ENCODE measurements at places on chromosomes 11 and 22.

GRCh38 chr22:48179571-48180546 lies 1417.4 kb downstream of the TBC1D22A start:
- DNase-seq: no peak

DNA sequence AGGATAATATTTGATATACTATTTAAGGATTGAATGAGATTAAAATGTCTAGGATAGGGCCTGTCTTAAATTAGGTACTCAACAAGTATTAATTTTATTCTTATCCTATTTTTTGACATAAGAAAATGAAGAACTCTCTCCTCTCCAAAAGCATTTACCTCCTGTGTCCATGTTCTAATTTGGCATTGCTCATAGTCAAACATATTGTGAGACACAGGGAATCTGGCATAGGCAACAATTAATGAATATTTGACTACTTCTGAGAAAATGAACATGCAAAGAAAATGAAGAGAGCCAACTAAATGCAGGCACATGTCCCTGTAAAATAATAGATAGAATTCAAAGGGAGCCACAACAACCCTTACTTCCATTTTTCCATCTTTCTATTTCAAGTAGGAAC lies 198.5 kb upstream of the C11orf87 start:
- DNase-seq: no peak

GRCh38 chr22:26941896-26942636 lies 284.7 kb downstream of the MIAT start:
- DNase-seq: no peak

- no peak for DNase-seq
Measured at GRCh38 chr22:47605886-47606285, 843.4 kb downstream of the TBC1D22A start.

GRCh38 chr11:113954235-113954634 lies 20.7 kb upstream of the HTR3A start:
- DNase-seq: no peak

DNA sequence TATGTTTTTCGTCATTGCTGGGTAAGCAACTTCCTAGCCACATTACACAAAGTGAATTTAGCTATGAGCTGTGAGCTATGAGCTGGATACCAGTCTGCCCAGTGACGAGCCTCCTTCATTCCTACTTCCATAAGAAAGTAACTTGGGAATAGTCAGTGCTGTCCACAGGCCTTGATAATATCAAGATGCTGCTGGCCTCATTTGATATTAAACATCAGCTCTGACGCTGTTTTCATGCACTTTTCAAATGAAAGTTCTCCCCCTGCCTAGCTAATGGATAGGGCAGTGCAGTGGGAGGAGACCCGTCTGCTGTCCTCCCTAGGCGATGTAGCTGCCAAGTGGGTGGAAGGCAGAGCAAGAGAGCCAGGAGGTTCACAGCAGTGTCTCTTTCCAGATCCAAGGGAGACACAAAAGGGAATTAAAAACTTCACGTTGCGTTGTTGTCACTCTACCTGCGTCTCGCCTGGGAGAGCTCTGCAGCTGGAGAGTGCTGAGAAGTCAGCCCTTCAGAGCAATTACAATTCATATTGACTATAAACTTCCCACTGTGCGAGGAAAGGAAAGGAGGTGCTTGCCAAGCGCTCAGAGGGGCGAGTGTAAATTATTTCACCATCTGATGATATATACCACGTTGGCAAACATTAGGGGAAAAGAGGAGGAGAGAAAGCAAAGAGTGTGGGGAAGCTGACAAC lies 861.4 kb downstream of the NTM start:
- DNase-seq: no peak

DNA sequence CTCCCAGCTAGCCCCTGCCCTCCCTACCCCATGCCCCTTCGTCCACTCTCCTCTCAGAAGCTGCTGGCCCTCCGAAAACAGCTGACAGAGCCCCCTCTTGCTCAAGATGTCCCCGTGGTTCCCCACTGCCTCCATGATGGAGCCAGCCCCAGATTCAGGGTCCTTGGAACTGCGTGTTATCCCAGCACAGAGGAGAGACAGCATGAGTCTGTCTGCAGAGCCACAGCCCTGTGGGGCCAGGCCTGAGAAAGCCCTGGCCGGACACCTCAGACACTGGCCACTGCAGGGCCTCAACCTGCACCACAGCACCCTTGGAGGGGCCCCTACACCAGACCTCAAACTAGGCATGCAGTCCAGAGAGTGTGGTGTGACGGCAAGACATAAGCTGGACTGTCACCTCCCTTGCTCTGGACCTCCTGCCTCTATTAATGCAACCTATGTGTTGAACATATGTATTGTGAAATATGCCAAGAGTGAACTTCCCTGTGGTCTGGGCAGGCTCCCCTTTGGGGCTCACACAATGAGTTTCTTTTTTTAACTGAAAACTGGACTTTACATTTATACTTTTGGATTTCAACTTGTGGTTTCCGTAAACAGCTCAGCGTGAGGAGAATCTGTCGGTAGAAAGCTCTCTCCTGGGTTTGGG lies 9.6 kb downstream of the PNPLA5 start:
- DNase-seq: no peak

DNA sequence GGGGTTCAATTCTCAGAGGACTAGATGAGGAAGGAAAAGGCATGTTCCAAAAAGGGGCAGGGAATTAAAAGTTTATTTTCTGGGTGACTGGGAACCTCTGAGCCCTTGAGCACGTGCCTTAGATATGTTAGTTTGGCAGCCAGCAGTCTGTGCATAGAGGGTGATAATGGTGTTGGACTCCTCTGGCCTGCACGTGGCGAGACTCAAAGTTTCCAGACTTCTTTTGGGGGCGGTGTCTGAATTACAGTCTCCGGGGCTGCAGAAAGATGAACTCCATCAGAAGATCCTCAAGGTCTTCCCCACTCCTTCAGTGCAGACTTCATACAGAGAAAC lies 861 bp upstream of the ZNRF3 start:
- peak; percentile 14 for DNase-seq

DNA sequence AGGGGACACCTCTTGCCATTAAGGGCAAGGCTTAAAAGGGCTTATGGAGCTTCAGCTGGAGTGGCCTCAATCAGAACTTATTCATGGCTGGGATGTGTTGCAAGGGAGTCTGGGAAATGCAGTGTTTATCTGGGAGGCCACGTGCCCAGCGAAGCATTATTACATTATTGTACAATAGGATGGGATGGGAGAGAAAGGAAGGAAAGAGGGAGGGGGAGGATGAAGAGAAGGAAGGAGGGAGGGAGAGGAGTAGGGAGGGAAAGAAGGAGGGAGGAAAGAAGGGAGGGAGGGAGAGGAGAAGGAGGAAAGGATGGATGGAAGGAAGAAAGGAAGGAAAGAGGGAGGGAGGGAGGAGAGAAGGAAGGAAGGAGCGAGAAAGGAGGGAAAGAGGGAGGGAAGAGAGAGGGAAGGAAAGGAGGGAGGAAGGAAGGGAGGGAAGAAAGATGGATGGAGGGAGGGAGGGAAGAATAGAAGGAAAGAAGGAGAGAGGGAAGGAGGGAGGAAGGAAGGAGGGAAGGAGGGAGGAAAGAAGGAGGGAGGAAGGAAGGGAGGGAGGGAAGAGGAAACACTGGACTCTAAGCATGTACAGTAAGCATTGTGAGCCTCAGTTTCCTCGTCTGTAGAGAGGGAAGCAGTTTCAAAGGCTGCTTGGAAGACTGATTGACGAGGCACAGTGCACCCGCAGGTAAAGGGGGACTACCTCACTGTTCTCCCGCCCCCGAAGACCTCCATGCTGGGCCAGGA lies 62.2 kb downstream of the MYEOV start:
- DNase-seq: no peak

- DNase-seq: no peak
Measured at GRCh38 chr22:30858976-30859713, 109.4 kb downstream of the MORC2 start.

DNA sequence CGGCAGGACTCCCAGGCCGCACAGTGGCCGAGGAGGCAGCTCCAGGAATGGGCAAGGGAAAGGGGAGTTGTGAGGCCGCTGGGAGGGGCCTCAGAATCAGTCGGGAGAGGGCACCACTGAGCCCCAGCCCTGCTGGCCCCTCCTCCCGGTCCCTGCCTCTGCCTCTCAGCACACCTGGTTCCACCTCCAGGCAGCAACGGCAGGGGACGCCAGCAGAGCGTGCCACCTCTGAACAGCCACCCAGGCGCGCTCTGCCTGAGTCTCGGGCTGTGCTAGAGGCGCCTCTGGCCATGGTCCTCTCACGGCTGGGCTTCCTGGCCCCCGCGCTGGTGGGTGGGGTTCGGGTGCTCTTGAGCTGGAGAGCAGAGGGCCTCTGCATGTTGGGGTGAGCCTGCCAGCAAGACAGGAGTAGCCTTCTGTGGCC lies 33.0 kb downstream of the MOB2 start:
- peak; percentile 25 for DNase-seq

DNA sequence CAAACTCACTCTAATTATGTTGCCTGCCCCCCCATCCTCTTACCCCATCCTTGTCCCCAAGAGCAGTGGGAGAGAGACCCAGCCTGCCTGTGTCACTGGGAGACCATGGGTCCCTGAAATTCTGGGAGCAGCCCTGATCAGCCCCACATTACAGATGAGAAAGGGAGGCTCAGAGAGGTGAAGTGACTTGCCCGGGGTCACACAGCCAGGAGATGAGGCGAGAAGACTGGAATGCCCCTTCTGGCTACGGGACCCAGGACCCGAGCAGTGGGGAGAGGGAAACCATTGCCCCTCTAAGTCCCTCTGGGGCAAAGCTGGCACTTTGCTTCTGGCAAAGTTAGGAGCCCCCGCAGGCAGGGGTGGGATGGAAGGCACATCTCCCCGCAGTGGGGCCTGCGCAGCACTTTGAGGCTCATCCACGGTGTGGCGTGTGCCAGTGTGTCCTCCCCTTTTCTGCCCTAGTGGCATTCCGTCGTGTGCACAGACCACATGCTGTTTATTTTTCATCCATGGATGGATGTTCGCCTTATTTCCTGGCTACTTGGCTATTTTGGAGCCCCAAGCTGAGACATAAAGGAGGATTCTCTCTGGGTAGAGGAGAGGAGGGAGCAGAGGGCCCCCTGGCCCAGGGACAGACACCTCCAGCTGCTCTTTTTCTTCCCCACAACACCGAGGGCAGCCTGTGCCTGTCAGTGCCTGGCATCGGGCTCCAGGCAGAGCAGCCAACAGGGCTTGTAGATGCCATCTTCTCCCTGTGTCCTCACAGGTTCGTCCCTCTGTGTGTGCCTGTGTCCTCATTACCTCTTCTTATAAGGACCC lies 3.7 kb upstream of the FGF3 start:
- no peak for DNase-seq

DNA sequence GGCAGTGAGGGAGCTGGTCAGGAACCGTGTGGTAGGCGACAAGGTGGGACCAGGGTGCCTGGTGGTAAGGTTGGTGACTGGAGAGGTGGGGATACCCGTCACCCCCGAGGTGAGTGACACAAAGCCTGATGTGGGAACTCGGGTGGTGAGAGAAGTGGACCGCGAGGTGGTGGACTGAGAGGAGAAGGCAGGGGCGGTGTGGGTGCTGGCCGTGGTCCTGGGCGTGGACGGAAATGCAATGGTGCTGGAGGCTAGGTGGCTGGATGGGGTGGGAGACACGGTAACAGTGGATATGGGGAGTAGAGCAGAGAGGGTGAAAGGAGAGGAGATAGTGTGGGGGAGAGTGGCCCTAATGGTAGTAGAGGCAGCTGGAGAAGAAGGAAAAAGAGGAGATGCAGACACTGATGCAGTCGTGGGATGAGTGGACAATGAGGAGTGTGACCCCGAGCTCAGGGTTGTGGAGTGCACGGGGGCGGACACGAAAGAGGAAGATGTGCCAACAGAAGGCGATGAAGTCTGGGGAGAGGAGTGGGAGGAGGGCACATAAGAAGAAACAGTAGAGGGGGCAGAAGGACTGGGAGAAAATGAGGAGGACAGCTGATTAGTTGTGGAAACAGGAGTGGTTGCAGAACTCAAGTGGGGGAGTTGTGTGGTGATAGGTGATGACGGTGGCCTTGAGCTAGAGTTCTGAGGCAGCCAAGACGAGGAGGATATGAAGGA lies 20.5 kb downstream of the MUC6 start:
- DNase-seq: peak; percentile 30

GRCh38 chr22:20058989-20059770 lies 20.9 kb upstream of the DGCR8 start:
- no peak for DNase-seq

DNA sequence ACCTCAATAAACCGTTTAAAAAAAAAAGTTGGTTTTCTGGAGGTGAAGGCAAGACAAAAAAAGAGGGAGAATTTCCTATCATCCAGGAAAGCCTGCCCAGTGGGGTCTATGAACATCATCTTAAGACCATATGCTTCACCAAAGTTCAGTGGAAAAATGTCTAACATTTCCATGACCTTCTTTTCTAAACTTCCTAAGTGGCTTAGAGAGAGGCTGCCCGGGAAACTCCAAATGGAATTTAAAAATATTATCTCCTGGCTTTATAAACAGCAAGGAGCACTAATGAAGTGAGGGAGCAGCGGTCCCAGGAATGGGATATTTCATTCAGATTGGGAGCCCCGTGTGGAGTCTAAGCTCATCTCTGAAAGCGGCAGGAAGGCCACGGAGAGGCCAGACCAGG lies 46.9 kb downstream of the ETS1 start:
- DNase-seq: no peak

DNA sequence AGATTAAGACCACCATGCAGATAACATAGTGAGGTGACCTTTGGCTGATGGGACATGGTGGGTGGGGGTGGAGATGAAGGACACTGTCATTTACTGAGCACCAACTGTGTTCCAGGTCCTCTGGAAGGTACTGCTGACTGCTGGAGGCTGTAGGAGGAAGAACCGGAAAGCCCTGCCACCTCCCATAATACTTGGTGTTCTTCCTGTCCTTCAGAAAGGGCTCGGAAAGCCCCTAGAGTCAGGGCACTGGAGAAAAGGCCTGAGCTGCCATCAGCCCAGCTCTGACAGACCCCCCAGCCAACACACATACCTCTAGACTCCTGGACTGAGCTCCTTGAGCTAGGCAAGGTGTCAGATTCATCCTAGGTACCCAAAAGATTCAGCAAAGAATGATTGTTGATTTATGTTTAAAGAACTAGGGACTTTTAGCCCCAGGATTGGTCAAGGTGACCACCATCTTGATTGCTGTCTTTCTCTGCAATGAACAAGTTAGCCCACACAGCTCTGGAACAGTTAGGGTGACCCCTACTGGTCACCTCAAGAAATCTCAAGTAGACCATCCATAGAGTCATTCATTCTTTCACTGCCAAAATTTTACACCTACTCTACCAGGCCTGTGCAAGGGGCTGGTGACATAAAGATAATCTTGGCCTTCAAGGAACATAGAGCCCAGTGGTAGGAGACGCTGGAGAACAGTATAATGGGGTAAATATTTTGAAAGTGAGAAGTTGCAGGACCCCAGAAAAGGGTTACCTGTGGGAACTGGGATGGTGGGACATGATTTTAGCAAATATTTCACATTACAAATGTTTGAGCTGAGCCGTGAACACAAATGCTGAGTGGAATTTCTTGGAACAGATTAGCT lies 39.4 kb downstream of the IRAG1 start:
- peak; percentile 67 for DNase-seq

DNA sequence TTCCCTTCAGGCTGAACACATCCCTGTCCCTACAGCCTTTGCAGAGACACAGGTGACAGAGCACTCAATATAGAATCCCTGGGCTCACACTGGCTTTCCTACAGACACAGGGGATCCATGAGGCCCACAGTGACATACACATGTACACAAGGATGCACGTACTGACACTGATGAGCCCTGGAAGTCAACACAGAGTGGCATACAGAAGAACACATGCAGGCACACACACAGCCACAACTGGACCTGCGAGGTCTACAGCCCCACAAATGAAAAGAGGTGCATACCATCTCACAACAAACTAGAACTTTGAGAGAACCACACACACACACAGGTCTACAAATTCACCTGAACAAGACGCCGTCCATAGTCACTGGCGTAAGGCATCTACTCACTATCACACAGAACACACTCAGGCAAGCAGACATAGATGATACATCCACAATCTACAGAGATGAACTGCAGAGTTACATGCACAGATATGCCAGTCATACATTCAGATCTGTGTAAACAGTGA lies 3.5 kb upstream of the ZNF74 start:
- DNase-seq: no peak

- peak; percentile 44 for DNase-seq
Measured at GRCh38 chr22:35842954-35843353, 125.3 kb downstream of the APOL5 start.

Data from suppressor macrophage treated with lipopolysaccharide for 1 hour (primary cell).